Left kidney (tissue), 8 donors: ENCODE measurements at places on chromosomes 12 and 14. TPM values are rescaled to one million over a fixed set of nuclear protein-coding genes. Genes with fewer than 3 reads are reported as not detected.

The ADAMTS20 gene
- polyA plus RNA-seq = 1.2 TPM

The PELI2 gene
- 28.3 TPM for polyA plus RNA-seq

The MIP gene
- polyA plus RNA-seq = 0.17 TPM

The GPD1 gene
- 68.6 TPM for polyA plus RNA-seq

The TAC3 gene
- polyA plus RNA-seq = 0.80 TPM

The NOXRED1 gene
- polyA plus RNA-seq = 4.0 TPM

The DLK1 gene
- polyA plus RNA-seq = 10.8 TPM

The ASB2 gene
- 0.40 TPM for polyA plus RNA-seq

The IRAK4 gene
- polyA plus RNA-seq = 22.4 TPM

The PTPRB gene
- 17.9 TPM for polyA plus RNA-seq

The LMO3 gene
- polyA plus RNA-seq = 2.1 TPM

The PRKD1 gene
- polyA plus RNA-seq = 34.7 TPM

The OTOGL gene
- 0.95 TPM for polyA plus RNA-seq

The CD163L1 gene
- polyA plus RNA-seq = 2.2 TPM

The OTX2 gene
- polyA plus RNA-seq = not detected

The VSX2 gene
- polyA plus RNA-seq = 0.10 TPM

The RNU4-1 gene
- polyA plus RNA-seq = not detected

The MED13L gene
- 83.4 TPM for polyA plus RNA-seq

The GOLGA3 gene
- polyA plus RNA-seq = 33.6 TPM

The LTBP2 gene
- 2.3 TPM for polyA plus RNA-seq

The ALG10B gene
- 15.7 TPM for polyA plus RNA-seq

The BDKRB1 gene
- polyA plus RNA-seq = 0.52 TPM

The KLHL33 gene
- 0.60 TPM for polyA plus RNA-seq

The PAX9 gene
- 0.33 TPM for polyA plus RNA-seq

The FOXG1 gene
- 0.03 TPM for polyA plus RNA-seq

The CAPZA3 gene
- polyA plus RNA-seq = 0.38 TPM

The TAS2R20 gene
- polyA plus RNA-seq = 3.2 TPM

The LBHD2 gene
- polyA plus RNA-seq = not detected

The JAG2 gene
- polyA plus RNA-seq = 7.5 TPM

The DNAJC22 gene
- 30.2 TPM for polyA plus RNA-seq

The SYT1 gene
- 21.7 TPM for polyA plus RNA-seq

The ANKS1B gene
- polyA plus RNA-seq = 4.8 TPM

The PPFIA2 gene
- polyA plus RNA-seq = 5.0 TPM

The NFYB gene
- polyA plus RNA-seq = 117 TPM

The PTPRQ gene
- 53.1 TPM for polyA plus RNA-seq

The AQP2 gene
- 50.4 TPM for polyA plus RNA-seq

The CLEC4C gene
- 0.23 TPM for polyA plus RNA-seq

The RFX4 gene
- polyA plus RNA-seq = 0.20 TPM

The SLC5A8 gene
- polyA plus RNA-seq = 33.1 TPM

The TSPAN8 gene
- polyA plus RNA-seq = 26.7 TPM

The MRPL51 gene
- 170 TPM for polyA plus RNA-seq

The PCED1B gene
- polyA plus RNA-seq = 4.2 TPM

The IGFBP6 gene
- 10.5 TPM for polyA plus RNA-seq

The GUCY2C gene
- polyA plus RNA-seq = 1.1 TPM

The ERBB3 gene
- polyA plus RNA-seq = 111 TPM

The ZFHX2 gene
- polyA plus RNA-seq = 9.6 TPM

The GARIN6 gene
- polyA plus RNA-seq = not detected

The LRP1 gene
- polyA plus RNA-seq = 64.5 TPM

The COL2A1 gene
- 50.3 TPM for polyA plus RNA-seq

The APOF gene
- 0.08 TPM for polyA plus RNA-seq

The KRT1 gene
- 0.17 TPM for polyA plus RNA-seq

The DPF3 gene
- 5.3 TPM for polyA plus RNA-seq

The LPAR5 gene
- 0.91 TPM for polyA plus RNA-seq
